ENCODE measurements at places on chromosomes 2 and 18. TPM values are rescaled to one million over a fixed set of nuclear protein-coding genes. Genes with fewer than 3 reads are reported as not detected.

DNA sequence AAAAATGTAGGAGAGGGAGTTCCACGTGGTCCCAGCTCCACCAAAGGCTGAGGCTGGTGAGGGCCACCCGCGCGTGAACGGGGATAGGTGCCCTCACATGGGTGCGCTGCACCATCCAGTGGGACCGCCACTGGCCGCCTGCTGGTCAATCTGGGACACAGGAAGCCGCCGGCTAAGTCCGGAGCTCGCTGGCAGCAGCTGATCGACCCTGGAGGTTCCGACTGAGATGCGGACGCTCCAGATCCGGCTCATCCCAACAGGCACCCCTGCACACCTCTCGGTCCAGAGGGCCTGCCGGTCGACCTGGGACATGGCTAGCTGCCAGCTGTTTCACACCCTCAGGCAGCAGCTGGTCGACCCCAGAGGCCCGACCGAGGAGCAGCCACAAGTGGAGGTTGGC is 116.5 kb upstream of the ANKRD30BL start:
- DNase-seq, result no peak

GRCh38 chr2:232488721-232489300 is 1.2 kb upstream of the ECEL1 start:
- DNase-seq, result no peak

GRCh38 chr2:206054952-206055351 is 31.0 kb downstream of the INO80D start:
- DNase-seq, result no peak

The POTEC gene
- total RNA-seq, result not detected

DNA sequence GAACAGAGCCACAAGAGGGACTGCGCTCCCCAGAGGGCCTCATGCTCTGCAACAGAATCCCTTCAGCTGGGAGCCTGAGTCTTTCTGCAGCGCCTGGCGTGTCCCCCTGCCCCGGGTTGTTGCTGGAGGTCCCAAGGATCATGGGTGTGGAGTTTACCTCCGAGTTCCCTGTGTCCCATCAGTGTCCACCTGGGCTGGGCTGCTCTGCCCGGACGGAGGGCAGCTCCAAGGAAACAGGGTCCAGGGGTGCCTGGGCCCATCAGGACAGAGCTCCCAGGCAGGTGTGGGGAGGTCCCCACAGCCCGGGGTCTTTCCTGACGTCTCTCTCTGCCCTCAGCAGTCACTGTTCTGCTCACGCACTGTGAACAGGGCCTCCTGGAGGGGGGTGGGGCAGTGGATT is 63.5 kb downstream of the EMILIN2 start:
- no peak for DNase-seq

DNA sequence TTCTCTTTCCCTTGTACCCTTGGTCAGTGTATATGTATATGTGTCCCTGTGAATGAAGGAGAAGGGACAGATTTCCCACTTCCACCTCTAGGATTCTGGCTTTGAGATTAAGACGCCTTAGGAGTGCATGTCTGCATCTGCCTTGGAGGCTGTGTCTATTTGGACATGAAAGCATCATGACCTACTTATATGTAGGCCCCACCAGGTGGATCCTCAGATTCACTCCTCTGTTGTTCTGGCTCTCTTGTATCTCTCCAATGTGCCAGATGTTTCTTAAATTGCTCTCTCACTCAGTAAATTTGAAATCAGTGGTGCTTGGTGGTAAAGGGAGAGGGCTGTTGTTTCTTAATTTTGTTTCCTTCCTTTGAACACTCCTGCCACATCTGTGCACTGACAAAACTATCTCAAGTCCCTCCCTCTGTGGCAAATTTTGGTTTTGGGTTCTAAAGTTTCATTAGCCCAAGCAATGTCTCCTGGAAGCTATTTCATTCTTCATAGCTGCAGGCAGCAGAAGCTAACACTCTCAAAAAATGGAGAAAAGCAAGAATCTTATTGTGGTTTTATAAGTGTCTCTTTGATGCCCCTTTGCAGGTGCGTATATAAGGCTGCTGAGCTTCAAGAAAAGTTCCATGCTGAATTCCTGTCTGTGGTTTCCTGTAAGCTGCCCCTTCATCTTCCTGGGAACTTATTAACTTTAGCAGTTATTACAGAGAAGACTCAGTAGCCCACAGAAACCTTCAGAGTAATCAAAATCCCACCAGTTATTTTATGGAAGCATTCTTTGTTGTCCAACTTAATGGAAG is 179.7 kb upstream of the SETBP1 start:
- DNase-seq, result no peak

The SLC19A3 gene
- total RNA-seq, result not detected

GRCh38 chr2:199148076-199148845 is 309.5 kb downstream of the SATB2 start:
- DNase-seq, result no peak

The CAMKMT gene
- 14.1 TPM for total RNA-seq

The SPATA3 gene
- total RNA-seq, result 0.59 TPM

DNA sequence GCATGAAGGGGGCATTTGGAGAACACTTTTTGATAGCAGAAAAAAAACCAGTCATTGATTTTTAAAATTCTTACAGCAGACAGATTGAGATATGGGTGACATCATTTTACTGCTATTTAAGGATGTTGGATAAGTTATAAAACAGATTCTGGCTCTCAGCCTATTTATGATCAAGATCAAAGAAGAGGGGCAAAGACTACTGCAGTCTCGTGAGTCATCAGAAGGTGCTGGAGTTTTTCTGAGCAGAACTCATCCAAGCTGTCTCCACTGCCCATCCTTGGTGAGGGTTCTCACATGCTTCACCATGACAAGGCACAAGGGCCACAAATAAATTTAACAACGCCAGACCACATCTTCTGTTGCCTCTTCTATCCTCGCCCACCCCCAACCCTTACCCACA is 58.8 kb downstream of the ST6GAL2 start:
- DNase-seq, result no peak

- no peak for DNase-seq
Observed at GRCh38 chr2:43075811-43076585, 150.4 kb downstream of the ZFP36L2 start.

- DNase-seq, result no peak
Observed at GRCh38 chr2:241224018-241224850, 35.8 kb downstream of the ANO7 start.

- DNase-seq, result no peak
Observed at GRCh38 chr2:98050070-98050469, 36.9 kb upstream of the VWA3B start.

DNA sequence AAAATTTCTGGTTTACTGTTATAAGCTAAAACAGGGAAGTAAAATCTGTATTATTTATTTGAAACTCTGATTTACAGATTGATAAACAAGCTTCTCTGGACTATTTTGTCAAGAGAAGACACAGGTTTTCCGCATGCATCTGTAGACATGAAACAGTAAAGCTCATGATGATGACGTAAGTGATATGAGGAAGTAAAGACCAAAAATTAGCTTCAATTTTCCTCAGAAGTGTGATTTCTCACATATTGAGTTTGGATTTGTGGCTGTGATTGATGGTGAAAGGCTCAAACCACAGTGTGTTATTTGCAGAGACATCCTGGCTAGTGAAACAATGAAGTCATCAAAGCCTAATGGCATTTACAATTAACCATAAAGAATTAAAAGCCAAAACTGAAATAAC is 12.6 kb upstream of the LONRF2 start:
- no peak for DNase-seq

The IL1R2 gene
- total RNA-seq, result 1.1 TPM

The TDRD15 gene
- not detected for total RNA-seq

The CAPN14 gene
- 0.69 TPM for total RNA-seq

DNA sequence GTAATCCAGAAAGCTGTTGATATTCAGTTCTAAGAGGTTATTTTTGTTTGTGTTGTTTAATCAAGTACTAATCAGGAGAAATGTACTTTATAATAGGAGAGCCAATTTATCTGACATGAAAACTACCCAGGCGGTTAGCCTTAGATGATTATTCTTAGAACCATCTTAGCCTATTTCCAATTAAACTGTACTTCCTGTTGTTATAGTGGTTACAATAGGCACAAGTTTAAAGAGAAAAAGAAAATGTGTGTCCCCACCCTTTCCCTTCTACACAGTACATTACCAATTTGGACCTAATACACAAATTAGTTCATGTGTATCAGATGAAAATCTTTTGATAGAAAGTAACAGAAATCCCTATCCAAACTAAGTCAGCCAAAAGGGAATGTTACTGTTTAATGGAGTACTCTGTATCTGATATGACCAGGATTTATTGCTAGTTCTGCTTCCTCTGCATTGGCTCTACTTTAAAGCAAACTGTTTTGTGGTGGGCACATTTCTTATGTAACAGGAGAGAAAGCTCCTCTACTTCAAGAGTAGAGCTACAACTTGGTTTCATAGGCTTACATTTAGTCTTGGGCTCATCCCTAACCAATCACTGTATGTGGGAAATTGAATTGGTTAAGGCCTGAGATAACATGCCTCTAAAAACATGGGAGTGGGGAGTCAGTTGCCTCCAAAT is 217.9 kb downstream of the UBE2E3 start:
- DNase-seq, result no peak

The IL36B gene
- not detected for total RNA-seq

DNA sequence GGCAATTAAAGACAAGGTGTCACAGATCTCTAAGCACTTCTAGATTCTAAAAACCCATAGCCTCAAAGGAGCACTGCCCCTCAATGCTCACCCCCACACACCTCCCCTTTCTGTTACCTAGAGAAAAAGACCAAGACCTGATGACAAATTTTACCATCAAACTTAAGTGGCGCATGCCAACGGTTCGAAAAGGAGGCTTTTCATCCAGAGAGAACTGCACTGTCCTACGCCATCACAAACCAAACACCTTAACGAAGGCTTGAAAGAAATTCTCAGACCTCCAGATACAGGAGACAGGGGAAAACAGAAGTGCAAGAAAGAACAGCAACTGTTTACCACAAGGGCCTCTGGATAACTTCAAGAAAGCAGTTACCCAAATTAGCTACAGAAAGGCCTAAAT is 2.0 kb upstream of the ZC3H6 start:
- DNase-seq, result no peak

- no peak for DNase-seq
Observed at GRCh38 chr2:145380436-145381017, 860.6 kb upstream of the ZEB2 start.

GRCh38 chr2:65937379-65938160 is 497.4 kb upstream of the MEIS1 start:
- no peak for DNase-seq

Measured in activated CD8-positive, alpha-beta T cell treated with anti-CD3 and anti-CD28 coated beads for 36 hours (primary cell).